ENCODE measurements at places on chromosomes 3 and 15. TPM values are rescaled to one million over a fixed set of nuclear protein-coding genes. Genes with fewer than 3 reads are reported as not detected.

The TMOD3 gene
- 36.8 TPM for total RNA-seq

The SST gene
- total RNA-seq: not detected

The AHSG gene
- total RNA-seq: 0.28 TPM

The RTP3 gene
- not detected for total RNA-seq

The ACAD9 gene
- 27.6 TPM for total RNA-seq

The ADAMTS17 gene
- total RNA-seq: 2.0 TPM

The NMNAT3 gene
- total RNA-seq: 2.5 TPM

The FEZF2 gene
- not detected for total RNA-seq

The FGF12 gene
- total RNA-seq: 0.14 TPM

The SCG5 gene
- 1.3 TPM for total RNA-seq

The CLDN18 gene
- not detected for total RNA-seq

The SEMA3F gene
- 183 TPM for total RNA-seq

The TUSC7 gene
- not detected for total RNA-seq

The PARP14 gene
- total RNA-seq: 6.7 TPM

The ATP13A5 gene
- 0.49 TPM for total RNA-seq

The STXBP5L gene
- not detected for total RNA-seq

The EFCC1 gene
- total RNA-seq: not detected

The CHST14 gene
- 9.5 TPM for total RNA-seq

The GHRL gene
- total RNA-seq: not detected

The HAUS2 gene
- total RNA-seq: 34.4 TPM

The HIGD2B gene
- not detected for total RNA-seq

The GABRR3 gene
- not detected for total RNA-seq

The UTS2B gene
- not detected for total RNA-seq

The CPA3 gene
- total RNA-seq: not detected

All from airway epithelial cell (primary cell).